ENCODE measurements at places on chromosomes 7 and 10.

DNA sequence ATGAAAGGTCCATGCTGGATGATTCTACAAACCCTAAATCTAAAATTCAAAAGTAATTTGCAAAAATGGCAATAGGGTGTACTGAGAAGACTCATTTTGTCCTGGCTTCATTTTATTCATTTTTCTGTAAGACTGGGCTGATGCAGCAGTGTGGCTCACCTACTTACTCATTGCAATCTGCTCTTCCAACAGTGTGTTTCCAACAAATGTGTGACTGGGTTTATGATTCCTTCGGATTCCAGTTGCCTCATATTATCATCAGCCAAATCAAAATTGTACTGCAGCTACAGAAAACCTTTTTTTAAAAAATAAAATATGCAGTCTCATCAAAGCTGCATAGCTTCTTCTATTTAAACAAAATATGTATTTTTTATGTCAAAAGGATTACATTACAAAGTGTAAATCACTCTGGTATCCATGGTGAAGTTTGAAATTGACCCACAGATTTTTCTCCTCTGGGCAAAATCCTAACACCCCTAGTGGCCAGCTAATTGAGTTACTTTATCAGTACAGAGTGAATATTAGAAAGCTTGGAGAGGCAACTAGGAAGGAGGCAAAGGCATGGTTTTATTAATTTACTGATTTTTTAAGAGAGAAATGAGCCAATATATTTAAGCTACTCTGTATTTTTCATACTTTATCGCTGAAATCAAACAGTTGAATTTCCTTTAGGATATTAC is 390.3 kb downstream of the MAGI2 start:
- DNase-seq = no peak

DNA sequence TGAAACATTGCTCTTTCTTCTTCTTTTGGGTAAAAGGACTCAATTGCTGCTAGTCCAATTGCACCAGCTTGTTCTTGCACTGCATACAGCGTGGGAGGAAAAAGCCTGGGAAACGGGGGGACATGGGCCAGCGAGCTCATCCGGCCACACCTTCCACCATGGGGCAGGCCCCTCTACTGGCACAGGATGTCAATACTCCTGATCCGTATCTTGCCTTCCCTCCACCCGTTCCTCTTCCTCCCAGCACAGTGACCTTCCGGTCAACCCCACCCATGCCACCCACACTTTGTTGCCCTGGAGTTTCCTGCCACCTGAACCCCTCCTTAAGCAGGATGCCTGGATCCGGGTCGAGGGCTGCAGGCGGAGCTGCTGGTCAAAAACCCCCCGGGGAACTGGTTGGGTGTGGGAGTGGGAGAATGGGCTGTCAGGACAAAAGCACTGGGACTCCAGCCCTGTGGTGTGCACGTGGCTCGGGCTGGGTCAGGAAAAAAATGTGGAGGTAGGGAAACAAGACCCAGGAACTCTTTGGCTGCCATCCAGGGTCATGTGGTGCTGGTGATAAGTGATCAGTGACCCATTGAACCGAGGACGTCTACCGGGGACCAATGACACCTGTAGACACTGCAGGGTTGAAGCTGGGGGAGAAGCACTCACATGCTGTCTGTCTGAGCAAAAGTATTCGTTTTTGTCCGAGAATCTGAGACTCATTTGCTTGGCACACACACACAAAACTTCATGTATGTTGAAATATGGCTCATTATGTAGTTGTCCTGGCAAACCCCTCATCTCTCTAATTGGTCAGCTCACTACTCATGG is 8.1 kb downstream of the IL2RA start:
- peak; percentile 53 for DNase-seq

GRCh38 chr10:5490698-5491464 is 8.5 kb downstream of the CALML5 start:
- no peak for DNase-seq

- DNase-seq = no peak
Measured at GRCh38 chr10:116744163-116744753, 1.9 kb upstream of the HSPA12A start.

GRCh38 chr7:112452102-112452888 is 2.0 kb downstream of the IFRD1 start:
- DNase-seq = peak; percentile 26

DNA sequence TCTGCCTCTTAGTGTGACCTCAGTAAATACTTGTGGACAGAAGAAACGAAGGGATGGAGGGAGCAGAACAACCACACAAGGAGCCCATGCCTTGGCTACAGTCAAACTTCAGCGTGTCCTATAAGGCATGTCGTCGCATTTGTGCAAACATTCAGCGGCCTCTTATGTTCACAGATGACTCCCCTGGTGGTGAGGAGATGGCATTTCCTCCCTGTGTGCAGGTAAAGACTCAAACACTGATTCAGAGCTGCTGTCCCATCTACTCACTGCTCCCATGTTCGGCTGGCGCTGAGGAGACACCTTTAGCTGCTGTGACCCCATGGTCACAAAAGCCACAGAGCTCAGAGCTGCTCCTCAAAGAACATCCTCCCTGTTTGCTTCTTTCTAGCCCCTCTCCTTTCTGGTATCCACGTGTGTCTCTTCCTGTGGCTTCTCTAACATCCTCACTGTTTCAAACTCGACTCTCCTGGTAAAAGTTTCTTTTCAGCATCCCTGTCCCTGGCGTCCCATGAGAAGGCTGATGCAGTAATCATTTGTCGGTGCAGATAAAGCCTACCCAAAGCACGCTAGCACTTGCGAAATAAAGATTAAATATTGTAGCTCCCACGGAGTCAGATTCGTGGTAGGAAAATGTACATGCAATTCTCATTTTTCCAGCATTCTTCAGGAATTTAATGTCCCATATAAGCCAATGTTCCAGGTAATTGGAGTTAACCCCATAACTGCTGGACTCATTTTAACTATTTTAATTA is 124.9 kb upstream of the NEBL start:
- DNase-seq = no peak

DNA sequence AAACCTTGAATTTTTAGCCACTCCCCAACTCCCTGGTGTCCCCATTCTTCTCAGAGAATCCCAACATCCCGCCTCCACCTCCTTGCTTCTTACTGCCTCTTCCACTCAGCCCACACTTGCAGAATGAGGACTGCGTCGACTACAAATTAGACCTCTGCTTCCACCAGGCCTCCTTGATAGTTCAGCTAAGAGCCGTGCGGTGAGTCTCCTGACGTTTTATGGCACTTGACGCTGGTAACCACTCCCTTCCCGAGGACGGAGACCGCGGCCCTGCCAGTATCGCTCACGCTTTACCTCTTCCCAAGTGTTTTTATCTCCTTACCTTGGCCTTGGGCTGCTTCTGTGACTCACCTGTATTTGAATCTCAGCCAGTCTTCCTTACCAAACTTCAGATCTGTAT is 31.1 kb downstream of the RBM17 start:
- no peak for DNase-seq

DNA sequence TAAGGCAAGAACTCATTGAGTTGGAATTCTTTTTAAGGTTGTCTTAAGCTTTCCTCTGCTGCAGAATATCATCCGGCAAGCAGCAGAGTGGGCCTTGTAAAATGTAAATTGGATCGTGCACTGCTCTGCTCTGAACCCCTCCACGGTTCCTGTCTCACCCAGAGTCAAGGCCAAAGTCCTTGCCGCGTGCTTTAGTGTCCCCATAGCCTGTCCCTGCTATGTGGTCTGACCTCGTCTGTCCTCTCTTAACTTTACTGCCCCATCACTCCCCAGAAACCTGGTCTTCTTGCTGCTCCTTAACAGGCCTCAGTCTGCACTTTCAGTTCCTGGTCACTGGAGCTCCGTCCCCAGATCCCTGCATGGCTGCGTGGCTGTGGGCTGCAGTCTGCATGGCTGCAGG is 121.6 kb upstream of the SDK1 start:
- no peak for DNase-seq

DNA sequence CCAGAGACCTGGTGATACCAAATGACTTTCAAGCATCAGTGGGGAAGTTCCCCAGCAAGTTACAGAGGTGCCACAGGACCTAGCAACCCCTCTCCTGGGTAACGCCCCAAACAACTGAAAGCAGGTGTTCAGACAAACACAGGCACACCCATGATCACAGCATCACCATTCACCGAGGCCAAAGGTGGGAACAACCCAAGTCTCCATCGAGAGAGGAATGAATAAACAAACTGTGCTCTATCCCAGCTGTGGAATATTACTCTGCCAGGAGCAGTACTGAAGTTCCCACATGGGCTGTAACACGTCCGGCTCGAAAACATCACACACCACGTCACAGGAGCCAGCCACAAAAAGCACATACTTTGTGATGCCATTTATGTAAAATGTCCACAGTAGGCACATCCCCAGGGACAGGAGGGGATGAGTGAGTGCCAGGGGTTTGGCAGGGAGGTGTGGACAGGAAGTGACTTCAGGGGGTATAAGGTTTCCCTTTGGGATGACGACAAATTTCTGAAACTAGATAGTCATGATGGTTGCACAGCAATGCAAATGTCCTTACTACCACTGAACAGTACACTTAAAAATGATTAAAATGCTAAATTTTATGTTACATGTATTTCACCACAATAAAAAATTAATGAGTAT is 222.8 kb downstream of the TNS3 start:
- no peak for DNase-seq

GRCh38 chr10:87068281-87068680 is 26.4 kb downstream of the GLUD1 start:
- DNase-seq = no peak

- DNase-seq = no peak
Measured at GRCh38 chr7:82056282-82056681, 286.4 kb upstream of the HGF start.

DNA sequence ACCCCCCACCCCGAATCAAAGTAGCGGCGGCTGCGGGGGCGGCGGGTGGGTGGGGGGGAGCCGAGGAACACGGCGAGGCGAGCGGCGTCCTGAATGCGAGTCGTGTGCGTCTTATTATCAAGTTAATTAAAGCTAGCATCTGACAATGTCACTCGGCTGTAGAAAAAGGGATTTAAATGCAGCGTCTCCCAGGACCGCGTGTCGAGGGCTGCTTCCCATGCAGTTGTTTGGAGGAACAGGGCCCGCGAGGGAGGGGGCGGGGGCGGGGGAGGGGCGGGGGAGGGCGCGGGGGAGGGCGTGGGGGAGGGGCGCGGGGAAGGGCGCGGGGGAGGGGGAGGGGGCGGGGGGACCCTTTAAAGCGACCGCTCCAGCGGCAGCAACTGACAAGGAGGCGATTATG is 2.7 kb upstream of the UNCX start:
- DNase-seq = no peak
